ENCODE measurements at places on chromosomes 5 and 9. TPM values are rescaled to one million over a fixed set of nuclear protein-coding genes. Genes with fewer than 3 reads are reported as not detected.

The ENTPD8 gene
- polyA plus RNA-seq: not detected

GRCh38 chr5:172370648-172371545 is 83.4 kb downstream of the SH3PXD2B start:
- H3K4me1 ChIP-seq: peaks cover 6% of the 10 kb centered on the region
- no peak overlapping the region for H3K4me3 ChIP-seq
- no peak for DNase-seq
- H3K27me3 ChIP-seq: no peaks in the 10 kb centered on the region
- H3K27ac ChIP-seq: no peak overlapping the region

GRCh38 chr5:125823572-125823971 is 599.6 kb upstream of the GRAMD2B start:
- H3K27ac ChIP-seq: no peak overlapping the region
- no peaks in the 10 kb centered on the region for H3K4me1 ChIP-seq
- H3K4me3 ChIP-seq: no peak overlapping the region
- H3K36me3 ChIP-seq: no peaks in the 10 kb centered on the region
- DNase-seq: no peak

DNA sequence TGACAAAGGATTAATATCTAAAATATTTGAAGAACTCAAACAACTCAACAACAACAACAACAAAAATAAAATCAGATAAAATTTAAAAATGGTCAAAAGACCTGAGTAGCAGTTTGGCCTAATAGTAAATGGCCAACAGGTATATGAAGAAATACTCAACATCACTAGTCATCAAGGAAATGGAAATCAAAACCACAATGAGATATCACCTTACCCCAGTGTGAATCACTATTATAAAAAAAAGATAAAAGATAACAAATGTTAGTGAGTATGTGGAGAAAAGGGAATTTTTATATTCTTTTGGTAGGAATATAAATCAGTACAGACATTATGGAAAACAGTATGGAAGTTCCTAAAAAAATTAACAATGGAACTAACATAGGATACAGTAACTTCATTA is 247.9 kb upstream of the TRPC7 start:
- no peak overlapping the region for H3K27ac ChIP-seq
- DNase-seq: no peak
- no peaks in the 10 kb centered on the region for H3K27me3 ChIP-seq
- H3K4me1 ChIP-seq: peaks cover 3% of the 10 kb centered on the region
- no peak overlapping the region for H3K4me3 ChIP-seq
- H3K36me3 ChIP-seq: no peaks in the 10 kb centered on the region

The SNCB gene
- polyA plus RNA-seq: 0.69 TPM

- DNase-seq: no peak
- no peaks in the 10 kb centered on the region for H3K27me3 ChIP-seq
- H3K4me3 ChIP-seq: no peak overlapping the region
- H3K36me3 ChIP-seq: no peaks in the 10 kb centered on the region
- no peak overlapping the region for H3K27ac ChIP-seq
- H3K4me1 ChIP-seq: no peaks in the 10 kb centered on the region
These were observed 116.6 kb upstream of the STARD4 start for GRCh38 chr5:111628901-111629300.

- H3K27ac ChIP-seq: no peak overlapping the region
- no peak for DNase-seq
- H3K4me1 ChIP-seq: no peaks in the 10 kb centered on the region
- H3K36me3 ChIP-seq: no peaks in the 10 kb centered on the region
- no peaks in the 10 kb centered on the region for H3K27me3 ChIP-seq
These were observed 31.1 kb downstream of the UBTD2 start for GRCh38 chr5:172252501-172252900.

DNA sequence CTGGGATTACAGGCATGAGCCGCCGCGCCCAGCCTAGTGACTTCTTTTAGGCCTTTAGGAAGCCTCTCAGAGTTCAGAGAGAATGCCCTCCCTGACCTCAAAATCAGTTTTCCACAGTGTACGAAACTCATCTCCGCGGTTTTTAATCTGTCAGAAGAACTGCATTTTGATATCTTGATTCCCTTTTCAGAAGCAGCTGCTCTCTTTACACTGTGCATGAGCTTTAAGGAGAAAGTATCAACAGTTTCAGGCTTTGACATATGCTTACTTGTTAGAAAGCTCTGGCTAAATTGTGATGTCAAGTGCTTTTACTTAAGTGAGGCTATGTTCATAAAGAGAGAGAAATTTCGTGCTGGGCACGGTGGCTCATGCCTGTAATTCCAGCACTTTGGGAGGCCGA is 74.6 kb downstream of the USP20 start:
- H3K4me1 ChIP-seq: peaks cover 19% of the 10 kb centered on the region
- H3K27ac ChIP-seq: peak overlapping the region; percentile 39
- no peaks in the 10 kb centered on the region for H3K36me3 ChIP-seq
- H3K27me3 ChIP-seq: no peaks in the 10 kb centered on the region
- DNase-seq: no peak

DNA sequence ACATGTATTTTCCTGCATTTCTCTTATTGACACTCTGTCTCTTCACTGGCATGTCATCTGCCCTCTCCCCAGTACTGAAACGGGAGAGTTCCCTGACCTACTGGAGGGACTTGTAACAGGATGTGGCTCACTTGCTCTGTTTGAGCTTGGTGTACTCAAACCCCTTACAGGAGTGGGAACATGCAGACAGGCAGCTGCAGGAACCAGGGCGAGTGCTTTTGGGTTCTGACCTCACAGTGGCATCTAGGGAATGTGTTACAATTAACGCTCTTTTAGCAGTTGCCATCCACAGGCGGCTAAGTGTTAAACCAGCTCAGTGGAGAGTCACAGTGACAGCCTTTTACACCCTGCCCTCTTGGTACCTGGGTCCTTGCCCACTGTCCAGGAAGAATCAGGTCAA is 300.3 kb upstream of the GRAMD2B start:
- H3K27me3 ChIP-seq: no peaks in the 10 kb centered on the region
- H3K36me3 ChIP-seq: no peaks in the 10 kb centered on the region
- no peak overlapping the region for H3K27ac ChIP-seq
- no peak overlapping the region for H3K4me3 ChIP-seq
- DNase-seq: no peak

GRCh38 chr5:71949772-71950171 is 157.5 kb upstream of the MAP1B start:
- H3K4me3 ChIP-seq: no peak overlapping the region
- no peak overlapping the region for H3K27ac ChIP-seq
- H3K36me3 ChIP-seq: no peaks in the 10 kb centered on the region
- no peaks in the 10 kb centered on the region for H3K4me1 ChIP-seq
- H3K27me3 ChIP-seq: no peaks in the 10 kb centered on the region

DNA sequence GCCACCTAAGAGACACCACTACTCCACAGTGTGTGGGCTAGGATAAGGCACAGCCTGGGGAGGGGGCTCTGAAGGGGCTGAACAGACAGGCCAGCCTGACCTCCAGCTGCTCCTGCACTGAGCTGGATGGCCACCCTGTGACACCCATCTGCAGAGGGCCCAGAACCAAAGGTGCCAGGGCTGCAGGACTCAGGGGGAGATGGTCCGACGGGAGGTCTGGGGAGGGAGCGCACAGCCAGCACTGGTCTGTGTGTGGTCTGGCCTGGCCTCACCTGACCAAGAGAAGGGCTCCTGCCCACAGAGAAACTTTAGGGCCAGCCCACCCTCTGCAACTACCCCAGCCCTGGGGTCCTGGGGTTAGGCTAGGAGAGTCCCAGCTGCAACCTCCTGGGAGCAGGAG is 789 bp downstream of the LTC4S start:
- peaks cover 19% of the 10 kb centered on the region for H3K36me3 ChIP-seq
- H3K27me3 ChIP-seq: no peaks in the 10 kb centered on the region
- no peak overlapping the region for H3K27ac ChIP-seq
- H3K4me1 ChIP-seq: peaks cover 22% of the 10 kb centered on the region
- no peak overlapping the region for H3K4me3 ChIP-seq

DNA sequence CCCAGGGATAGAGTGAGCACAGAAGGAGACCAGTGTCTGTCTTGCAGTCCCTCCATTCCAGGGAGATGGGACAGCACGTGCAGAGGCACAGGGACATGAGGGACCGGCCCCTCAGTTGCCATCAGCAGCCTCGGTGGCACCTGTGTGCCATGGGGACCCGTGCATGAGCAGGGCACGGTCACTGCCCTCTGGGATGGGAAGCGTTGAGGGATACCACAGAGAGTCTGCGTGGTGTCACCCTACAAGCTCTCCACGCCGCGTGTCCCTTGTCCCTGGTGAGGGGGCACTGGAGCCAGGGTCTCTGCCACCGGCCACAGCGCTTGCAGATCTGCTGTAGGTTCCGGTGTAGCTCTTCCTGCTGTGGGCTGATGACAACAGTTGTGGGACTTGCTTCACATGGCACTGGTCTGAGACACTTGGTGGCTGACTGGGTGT is 108.1 kb downstream of the CACNA1B start:
- H3K4me1 ChIP-seq: no peaks in the 10 kb centered on the region
- no peak for DNase-seq
- H3K27me3 ChIP-seq: no peaks in the 10 kb centered on the region
- no peak overlapping the region for H3K27ac ChIP-seq

The PHF24 gene
- 0.04 TPM for polyA plus RNA-seq

- no peaks in the 10 kb centered on the region for H3K4me1 ChIP-seq
- no peaks in the 10 kb centered on the region for H3K36me3 ChIP-seq
- H3K27me3 ChIP-seq: no peaks in the 10 kb centered on the region
- H3K27ac ChIP-seq: no peak overlapping the region
These were observed 248.1 kb downstream of the CETN3 start for GRCh38 chr5:90161414-90161813.

DNA sequence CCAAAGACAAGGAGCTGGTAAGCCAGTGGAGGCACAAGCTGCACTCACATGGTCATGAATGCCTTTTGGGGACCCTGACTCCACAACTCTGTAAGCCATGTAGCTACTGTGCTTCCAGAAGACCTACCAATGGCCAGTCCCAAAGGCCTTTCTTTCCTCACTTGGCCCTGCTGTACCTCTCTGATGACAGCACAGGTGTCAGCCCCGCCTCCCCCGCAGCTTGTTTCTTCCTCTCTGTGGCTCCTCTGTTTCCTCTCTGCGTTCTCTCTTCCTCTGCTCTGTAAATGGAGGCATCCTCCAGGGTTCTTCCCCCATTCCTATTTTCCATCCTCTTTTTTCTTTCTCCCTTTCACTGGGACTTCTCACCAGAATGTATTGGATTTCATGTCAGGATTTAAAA is 26.7 kb downstream of the SH3TC2 start:
- H3K27me3 ChIP-seq: no peaks in the 10 kb centered on the region
- no peak overlapping the region for H3K27ac ChIP-seq
- peaks cover 14% of the 10 kb centered on the region for H3K36me3 ChIP-seq
- H3K4me3 ChIP-seq: no peak overlapping the region
- DNase-seq: no peak
- H3K4me1 ChIP-seq: no peaks in the 10 kb centered on the region

GRCh38 chr9:124134526-124134925 is 123.0 kb downstream of the LHX2 start:
- no peaks in the 10 kb centered on the region for H3K36me3 ChIP-seq
- no peak overlapping the region for H3K27ac ChIP-seq
- H3K4me1 ChIP-seq: no peaks in the 10 kb centered on the region
- DNase-seq: no peak

- H3K4me1 ChIP-seq: peaks cover 38% of the 10 kb centered on the region
- H3K27ac ChIP-seq: no peak overlapping the region
- DNase-seq: no peak
- H3K27me3 ChIP-seq: no peaks in the 10 kb centered on the region
- no peaks in the 10 kb centered on the region for H3K36me3 ChIP-seq
These were observed 76.0 kb upstream of the TMC1 start for GRCh38 chr9:72445306-72445995.

GRCh38 chr5:142821733-142822487 is 51.7 kb downstream of the ARHGAP26 start:
- H3K36me3 ChIP-seq: no peaks in the 10 kb centered on the region
- no peak overlapping the region for H3K4me3 ChIP-seq
- peaks cover 34% of the 10 kb centered on the region for H3K4me1 ChIP-seq

- DNase-seq: no peak
- no peaks in the 10 kb centered on the region for H3K27me3 ChIP-seq
- H3K4me1 ChIP-seq: no peaks in the 10 kb centered on the region
- no peak overlapping the region for H3K4me3 ChIP-seq
- no peak overlapping the region for H3K27ac ChIP-seq
These were observed 25.1 kb downstream of the QRFP start for GRCh38 chr9:130871395-130872062.

The FOXD1 gene
- 2.9 TPM for polyA plus RNA-seq

DNA sequence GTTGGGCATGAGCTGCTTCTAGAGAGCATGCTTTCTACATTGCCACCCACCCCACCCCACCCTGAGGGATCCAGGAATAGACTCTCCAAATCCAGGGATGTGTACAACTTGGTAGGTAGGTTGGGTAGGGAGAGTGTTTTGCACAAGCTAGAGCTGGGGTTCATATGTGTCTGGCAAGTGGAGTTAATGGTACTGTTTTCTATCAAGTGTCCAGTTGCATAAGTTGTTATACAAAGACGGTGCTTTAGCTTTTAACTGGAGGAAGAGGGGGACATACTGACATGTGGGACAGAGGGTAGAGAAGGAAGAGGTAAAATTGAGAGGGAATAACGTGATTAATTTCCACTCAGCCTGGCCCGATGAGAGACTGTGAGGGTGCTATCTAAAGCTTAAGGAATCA is 51.0 kb upstream of the TNC start:
- H3K36me3 ChIP-seq: no peaks in the 10 kb centered on the region
- H3K4me3 ChIP-seq: no peak overlapping the region
- no peak for DNase-seq
- no peak overlapping the region for H3K27ac ChIP-seq
- H3K4me1 ChIP-seq: peaks cover 42% of the 10 kb centered on the region
- H3K27me3 ChIP-seq: no peaks in the 10 kb centered on the region

The CSF2 gene
- 7.2 TPM for polyA plus RNA-seq

GRCh38 chr9:124222918-124223720 is 34.6 kb upstream of the NEK6 start:
- no peaks in the 10 kb centered on the region for H3K36me3 ChIP-seq
- no peak overlapping the region for H3K4me3 ChIP-seq
- peaks cover 8% of the 10 kb centered on the region for H3K27me3 ChIP-seq
- H3K27ac ChIP-seq: no peak overlapping the region
- H3K4me1 ChIP-seq: no peaks in the 10 kb centered on the region
- no peak for DNase-seq
